Retinal pigment epithelial cell (primary cell): ENCODE measurements at places on chromosomes 16 and 17.

- DNase-seq, result no peak
Observed at GRCh38 chr17:59858167-59858816, 34.5 kb downstream of the TUBD1 start.

DNA sequence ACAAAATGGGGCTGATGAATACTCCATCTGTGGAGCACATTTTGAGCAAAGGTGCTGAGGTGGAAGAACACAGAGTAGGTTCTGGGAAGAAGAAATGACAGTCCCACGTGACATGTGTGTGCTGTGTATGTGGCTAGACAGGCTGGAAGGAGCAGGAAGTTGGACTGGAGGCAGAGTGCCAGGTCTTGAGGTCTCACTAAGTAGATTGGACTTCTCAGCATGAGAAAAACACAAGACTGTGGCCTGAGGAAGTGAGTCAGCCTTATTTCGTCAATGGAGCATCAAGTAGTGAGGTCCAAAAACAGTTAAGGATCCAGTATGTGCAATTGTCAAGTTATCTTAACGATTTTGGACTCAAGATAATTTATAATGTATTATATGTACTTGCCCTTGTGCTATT is 736.5 kb downstream of the KCNJ2 start:
- DNase-seq, result peak; percentile 95

DNA sequence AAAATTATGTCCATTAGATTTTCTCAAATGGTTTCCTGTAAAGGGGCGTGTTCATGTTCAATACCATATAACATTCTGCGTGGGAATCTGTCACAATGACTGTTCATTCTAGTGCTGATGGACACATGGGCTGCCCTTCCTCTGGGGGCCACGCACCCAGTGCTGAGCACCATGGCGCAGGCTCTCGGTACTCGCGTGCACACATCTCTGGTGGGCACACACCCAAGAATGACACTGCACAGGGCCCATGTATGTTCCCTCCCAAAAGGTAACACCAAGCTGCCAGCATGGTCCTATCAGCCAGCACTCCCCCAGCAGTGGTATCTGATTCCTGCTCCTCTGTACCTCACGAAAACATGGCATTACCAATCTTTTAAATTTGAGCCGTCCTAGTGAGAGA is 13.7 kb downstream of the B9D1 start:
- no peak for DNase-seq

DNA sequence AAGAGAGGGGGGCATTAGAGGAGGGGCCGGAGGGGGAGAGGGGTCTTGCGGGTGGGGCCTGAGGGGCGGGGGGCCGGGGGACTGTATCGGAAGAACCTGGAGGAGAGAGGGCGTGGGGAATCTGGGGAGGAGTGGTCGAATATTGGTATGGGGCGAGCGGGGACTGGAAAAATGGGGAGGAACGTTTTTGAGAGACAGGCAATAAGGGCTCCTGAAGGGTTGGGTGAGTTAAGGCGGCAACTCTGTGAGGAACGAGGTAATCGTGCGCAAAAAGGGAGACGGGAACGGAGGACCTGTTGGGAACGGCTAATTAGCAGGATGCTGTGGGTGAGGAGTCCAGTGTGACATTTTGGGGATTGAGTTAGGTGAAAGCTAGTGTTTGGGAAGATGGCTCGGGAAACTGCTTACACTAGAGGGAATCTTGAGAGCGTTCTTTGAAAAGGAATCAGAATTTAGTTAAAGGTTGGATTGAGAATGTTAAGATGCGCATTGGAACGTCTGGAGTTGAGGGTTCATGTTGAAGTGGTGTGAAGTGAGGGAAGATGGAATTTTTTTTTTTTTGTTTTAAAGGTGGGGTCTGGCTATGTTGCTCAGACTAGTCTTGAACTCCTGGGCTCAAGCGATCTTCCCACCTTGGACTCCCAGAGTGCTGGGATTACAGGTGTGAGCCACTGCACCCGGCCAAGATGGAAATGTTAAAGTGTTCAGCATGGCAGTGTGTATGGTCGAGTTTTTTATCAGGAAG is 662 bp downstream of the WIPF2 start:
- DNase-seq, result no peak
